Activated CD8-positive, alpha-beta memory T cell treated with anti-CD3 and anti-CD28 coated beads for 24 hours (primary cell): ENCODE measurements at places on chromosomes 2 and 18.

DNA sequence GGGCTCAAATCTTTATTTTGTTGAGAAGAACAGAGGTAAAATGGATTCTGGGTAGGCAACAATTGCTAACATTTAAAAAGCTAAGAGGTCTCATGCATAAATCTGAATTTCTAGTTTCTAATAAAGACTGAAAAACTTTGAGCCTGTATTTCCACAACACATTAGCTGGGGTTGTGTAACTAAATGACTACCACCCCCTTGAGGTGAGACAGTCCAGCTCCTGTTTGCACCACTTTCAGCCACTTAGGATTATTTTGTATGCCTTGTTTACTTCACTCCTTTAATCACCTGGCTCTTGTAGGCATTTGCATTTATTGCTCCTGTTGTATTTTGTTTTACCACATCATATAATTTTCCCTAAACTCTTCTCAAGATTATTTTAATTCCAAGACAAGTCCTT is 376.6 kb downstream of the PTH2R start:
- no peak for DNase-seq

DNA sequence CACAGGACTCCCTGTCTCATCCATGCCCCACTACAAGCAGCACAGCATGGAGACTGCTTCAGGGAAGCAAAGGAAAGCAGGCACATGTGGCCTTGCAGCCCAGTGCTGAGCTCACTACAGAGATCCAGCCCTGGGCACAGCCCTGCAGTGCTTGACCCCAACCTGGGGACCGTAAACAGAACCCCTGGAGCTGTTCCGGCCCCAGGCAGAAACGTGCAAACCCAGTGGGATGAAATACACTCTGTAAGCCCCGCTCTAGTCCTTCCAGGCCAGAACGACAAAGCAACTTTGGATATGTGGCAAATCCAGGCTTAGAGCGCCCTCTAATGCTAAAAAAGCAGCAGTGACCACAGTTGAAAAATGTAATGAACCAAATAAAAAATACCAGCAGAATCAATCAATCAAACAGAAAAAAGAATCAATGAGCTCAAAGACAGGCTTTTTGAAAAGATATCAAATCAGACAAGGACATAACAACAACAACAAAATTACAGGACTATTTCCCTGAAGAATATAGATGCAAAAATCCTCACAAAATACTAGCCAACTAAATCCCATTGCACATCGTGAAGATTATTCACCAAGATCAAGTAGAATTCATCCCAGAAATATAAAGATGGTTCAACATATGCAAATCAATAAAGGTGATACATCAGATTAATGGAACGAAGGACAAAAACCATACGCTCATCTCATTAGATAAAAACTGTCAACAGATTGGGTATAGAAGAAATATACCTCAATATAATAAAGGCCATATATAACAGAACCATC is 45.6 kb downstream of the ZNF519 start:
- DNase-seq, result no peak

GRCh38 chr2:231992888-231993287 is 31.4 kb downstream of the DIS3L2 start:
- no peak for DNase-seq

- DNase-seq, result no peak
Measured at GRCh38 chr2:18413676-18414396, 146.6 kb downstream of the RDH14 start.

DNA sequence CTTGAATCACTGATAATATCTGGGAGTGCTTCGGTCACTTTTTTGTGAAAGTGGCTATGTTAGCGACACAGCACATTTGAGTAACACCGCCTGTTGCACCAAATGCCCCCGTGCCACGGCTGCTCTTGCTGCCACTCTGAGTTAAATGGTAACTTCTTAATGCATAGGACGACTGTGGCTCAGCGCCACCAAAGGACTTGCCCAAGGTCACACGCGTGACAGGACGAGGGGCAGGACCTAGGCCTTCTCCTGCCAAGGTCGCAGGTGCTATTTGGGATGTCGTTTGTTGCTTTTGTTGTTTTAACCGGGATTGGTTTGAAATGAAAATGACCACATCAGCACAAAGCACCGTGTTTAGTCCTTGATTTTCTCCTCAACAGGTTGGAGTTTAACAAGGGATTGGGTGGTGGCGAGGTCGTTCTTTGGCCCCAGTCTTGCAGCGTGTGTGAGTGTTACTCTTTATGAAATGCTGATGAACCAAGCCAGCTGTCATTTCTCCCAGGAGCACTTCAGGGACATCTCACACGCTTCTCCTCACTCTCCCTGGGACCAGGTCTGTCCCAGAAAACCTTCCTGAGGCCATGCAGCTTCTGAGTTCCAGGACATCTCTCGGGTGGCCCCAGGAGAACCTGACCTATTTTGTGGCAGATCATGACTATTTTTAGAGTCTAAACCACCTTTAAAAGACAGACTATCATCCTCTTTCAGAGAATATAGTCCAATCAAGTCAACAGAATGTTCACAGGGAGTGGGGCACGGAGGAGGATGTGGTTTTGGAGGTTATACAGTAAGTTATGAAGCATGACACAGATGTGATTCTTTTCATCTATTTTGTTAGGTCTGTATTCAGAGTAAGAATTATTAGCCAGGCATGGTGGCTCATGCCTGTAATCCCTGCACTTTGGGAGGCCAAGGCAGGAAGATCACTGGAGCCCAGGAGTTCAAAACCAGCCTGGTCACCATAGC is 49.9 kb downstream of the MTCL1 start:
- no peak for DNase-seq
